WERI-Rb-1 (cell line): ENCODE measurements at places on chromosomes 11 and 22.

DNA sequence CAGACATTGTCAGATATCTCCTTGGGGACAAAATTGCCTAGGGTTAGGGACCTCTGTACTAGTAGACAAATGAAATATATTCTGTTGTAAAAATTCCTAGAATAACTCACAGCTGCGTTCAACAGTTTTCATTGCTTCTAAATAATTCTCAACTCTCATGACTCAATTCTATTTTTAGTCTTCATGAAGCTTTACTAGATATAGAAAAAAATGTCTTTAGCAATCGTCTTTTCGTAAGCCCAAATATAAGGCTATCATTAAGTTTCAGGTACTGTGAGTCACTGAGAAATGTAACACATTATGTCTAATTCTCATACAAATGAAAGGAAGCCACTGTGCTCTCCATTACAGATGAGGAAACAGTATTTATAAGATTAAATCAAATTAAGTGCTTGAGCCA lies 6.4 kb downstream of the MMP12 start:
- no peak for DNase-seq

DNA sequence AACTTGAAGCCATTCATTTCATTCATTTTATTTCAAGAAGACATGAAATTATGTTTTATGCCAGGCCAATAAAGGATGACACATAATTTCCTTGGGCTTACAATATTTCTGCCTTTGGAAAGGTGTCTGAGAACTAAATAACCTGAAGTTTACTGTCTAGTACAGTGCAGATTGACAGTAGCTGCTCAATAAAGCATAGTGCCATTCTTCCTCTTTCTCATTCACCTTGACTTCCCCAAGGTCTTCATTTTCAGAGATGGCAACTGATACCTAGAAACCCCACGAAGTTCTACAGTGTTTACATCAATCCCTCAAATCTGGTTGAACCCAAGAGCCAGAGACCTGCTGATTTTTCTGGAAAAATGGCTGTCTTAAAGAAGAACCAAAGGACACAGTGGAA lies 144.3 kb upstream of the SYN3 start:
- no peak for DNase-seq

GRCh38 chr11:416051-416756 lies 1.4 kb upstream of the SIGIRR start:
- no peak for DNase-seq

GRCh38 chr11:72591785-72592502 lies 82.3 kb downstream of the PDE2A start:
- DNase-seq = peak; percentile 97

DNA sequence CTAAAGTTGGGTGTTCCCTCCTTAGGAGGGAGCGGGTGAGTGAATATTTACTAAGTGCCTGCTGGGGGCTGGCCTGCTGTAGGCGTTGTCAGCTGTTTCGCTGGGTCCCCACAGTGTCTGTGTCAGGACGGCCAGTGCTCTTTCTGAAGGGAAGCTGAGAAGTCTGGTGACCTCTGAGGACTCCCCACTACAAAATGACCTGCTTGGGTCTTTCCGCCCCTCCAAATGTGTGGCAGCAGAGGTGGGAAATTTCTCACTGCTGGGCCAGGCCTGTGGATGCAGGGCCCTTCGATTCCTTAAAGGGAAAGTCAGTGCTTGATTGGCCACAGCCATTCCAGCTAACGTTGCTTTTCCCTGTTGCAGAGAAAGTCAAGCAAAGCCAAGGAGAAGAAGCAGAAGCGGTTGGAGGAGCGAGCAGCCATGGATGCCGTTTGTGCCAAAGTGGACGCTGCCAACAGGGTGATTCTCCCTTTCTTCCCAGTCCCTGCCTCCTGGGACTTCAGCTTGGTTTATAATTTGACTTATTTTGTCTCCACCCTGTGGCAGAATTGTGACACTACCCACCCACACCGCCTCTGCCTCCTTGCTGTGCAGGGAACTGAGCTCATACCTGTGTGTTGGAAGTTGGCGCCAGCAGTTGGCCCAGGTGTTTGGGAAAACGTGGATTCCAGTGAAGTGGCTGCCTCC lies 6.8 kb downstream of the NAA40 start:
- DNase-seq = peak; percentile 67

DNA sequence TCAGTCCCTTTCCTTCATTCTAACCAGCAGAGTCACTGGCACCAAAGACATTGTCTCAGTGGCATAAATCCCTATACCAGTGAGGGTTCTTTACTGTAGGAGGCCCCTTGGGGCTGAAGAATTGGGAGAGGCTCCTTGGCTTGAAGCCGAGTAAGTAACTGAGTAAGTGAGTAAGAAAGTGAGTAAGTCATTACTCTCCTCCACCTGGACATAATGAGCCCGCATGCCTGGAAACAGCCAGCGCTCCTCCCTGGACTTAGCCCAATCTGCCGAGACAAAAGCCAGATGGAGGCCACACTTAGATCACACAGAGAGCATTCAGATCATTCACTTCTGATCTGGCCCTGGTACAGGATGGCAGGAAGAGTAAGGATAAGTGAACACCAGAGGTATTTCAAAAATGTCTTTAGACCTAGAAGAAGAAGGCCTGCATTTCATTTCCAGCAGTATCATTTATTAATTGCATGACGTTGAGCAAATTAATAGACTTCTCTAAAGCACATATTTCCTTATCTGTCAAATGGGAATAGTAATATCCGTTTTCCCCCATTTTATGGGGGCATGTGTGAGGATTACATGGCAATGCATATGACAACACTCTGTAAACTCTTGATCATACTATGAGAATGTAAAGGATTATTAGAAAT lies 8.2 kb upstream of the MICAL3 start:
- peak; percentile 37 for DNase-seq

DNA sequence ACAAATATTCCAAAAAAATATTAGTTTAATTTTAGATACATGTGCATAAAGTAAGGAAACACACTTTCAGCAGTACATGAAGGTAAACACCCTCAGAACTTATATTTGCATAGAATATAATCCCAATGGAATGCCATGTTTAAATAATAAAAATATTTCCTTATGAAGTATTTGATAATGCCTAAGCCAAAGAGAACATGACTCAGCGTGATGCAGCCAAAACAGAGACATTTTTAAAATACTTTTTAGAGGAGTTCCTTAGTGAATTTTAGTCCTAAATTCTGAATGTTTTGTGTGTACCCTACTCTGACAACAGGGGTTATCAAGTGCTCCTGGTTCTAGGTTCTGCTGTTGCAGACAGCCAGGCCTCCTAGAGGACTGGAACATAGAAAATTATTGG lies 39.1 kb upstream of the POU2AF2 start:
- DNase-seq = no peak

DNA sequence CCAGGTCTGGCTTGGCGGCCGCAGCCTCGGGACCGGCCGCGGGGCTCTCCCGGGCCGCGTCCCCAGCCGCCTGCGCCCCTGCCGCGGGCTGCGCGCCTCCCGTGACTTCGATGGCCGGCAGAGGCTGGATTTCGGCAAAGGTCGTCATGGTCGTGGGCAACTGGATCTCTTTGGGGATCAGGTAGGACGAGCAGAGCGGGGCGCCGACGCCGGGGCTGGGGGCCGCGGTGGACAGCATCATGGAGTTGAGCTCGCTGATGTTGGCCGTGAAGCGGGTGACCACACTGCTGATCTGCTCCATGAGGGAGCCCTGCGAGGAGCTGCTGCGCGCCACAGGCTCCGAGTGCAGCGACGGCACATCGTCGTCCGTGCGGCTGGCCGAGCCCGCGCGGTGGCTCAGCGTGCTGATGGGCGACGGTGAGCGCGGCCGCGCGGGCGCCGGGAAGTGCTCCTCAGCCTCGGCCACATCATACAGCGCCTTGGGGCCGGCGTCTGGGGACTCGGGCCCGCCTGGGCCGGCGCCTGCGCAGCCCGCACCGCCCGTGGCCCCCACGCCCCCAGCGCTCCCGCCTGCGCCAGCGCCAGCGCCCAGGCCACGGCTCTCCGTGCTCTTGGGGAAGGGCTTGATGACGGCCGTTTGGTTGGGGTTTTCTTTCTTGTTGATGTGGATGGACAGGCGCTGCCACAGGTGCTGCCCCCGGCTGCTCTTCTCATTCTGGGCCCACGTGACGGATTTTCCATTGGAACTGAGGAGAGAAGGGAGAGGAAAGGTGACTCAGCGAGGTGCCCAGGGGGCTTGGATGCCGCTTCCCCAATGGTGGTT lies 171.4 kb upstream of the CTSC start:
- DNase-seq = no peak

GRCh38 chr11:71977743-71978418 lies 20.8 kb upstream of the IL18BP start:
- no peak for DNase-seq

GRCh38 chr11:14857621-14858020 lies 34.4 kb downstream of the CYP2R1 start:
- no peak for DNase-seq

GRCh38 chr11:61890529-61891330 lies 615 bp downstream of the FADS3 start:
- peak; percentile 37 for DNase-seq

GRCh38 chr11:111091321-111091938 lies 154.1 kb upstream of the POU2AF2 start:
- DNase-seq = no peak
